CD4-positive, alpha-beta T cell treated with Interleukin-17A for 4 hours (primary cell): ENCODE measurements at places on chromosomes 12 and 14.

- DNase-seq: no peak
These were observed 195.9 kb upstream of the PLEKHG7 start for GRCh38 chr12:92506891-92507290.

- no peak for DNase-seq
These were observed 25.1 kb downstream of the KCNC2 start for GRCh38 chr12:75184516-75184915.

DNA sequence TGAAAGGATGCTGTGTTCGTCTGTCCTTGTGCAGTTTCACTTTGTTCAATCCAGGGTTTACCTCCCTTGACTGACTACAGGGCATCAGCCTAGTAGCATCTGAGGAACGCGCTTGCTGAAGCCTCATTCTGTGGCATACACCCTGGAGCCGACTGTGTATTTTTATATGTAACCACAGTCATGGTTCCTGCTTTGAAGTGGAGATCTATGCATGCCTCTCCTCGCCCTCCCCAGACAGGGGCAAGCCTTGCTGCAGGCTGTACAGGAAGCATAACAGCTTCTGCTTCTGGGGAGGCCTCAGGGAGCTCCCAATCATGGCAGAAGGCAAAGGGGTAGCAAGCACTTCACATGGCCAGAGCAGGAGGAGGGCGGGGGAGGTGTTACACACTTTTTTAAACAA, 262.1 kb downstream of the BCL11B start:
- peak; percentile 50 for DNase-seq

GRCh38 chr14:63759456-63759855, 31.6 kb upstream of the SGPP1 start:
- DNase-seq: peak; percentile 40

GRCh38 chr14:37034410-37035285, 137.8 kb downstream of the SLC25A21 start:
- DNase-seq: no peak

DNA sequence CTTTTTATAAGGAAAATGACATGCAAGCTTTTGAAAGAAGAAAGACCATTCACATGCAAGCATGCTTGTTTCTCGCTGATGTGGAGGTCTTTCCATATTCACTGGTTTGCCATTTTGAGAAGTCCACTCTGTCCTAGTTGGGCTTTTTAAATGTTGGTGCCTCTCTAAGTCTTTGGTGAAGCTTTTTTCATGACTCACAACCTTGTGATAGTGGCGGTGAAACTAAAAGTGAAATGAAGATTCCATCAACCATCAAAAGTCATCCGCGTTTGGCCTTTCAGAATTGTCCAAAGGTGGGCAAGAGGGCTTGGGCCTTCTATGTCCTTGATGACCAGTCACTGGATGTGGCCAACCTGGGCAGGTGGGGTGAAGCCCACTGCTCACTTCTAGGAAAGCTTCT, 4.3 kb downstream of the LRRC74A start:
- DNase-seq: no peak
